ENCODE measurements at places on chromosomes 6 and 20.
A peak's percentile ranks its signal among the peaks of the same experiment; 100 is the strongest.

- DNase-seq: no peak
These were observed 172.2 kb downstream of the AIG1 start for GRCh38 chr6:143232849-143233248.

GRCh38 chr6:111692327-111693164, 86.9 kb upstream of the TRAF3IP2 start:
- no peak for DNase-seq

GRCh38 chr6:159800141-159800865, at the start of gene PNLDC1:
Gene PNLDC1, plus strand, starts transcription at chr6:159800276. Its CDS starts 32 bp downstream, at chr6:159800308.
- no peak for DNase-seq

- no peak for DNase-seq
These were observed 43.1 kb upstream of the FOXP4 start for GRCh38 chr6:41502917-41503671.

GRCh38 chr6:101722991-101723579, 329.6 kb downstream of the GRIK2 start:
- DNase-seq: peak; percentile 88

DNA sequence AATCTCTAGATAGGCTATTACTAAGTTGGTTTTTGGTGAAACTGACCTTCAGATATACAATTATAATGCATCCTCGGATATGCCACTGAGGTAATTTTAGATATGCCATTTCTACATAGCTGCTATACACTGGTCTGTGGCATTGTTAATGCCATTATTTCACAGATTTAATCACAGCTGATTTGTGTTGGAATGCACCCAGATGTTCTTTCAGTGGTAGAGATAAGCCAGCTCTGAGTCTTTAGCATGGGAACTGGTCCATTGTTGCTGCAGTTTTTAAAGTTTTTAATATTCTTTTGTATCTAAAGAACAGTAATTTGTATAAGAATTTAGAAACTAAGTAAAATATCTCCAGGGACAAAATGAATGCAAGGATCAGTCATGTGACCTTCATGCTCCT, 6.8 kb downstream of the TMX4 start:
- DNase-seq: no peak

GRCh38 chr20:44218446-44218845, 7.9 kb upstream of the OSER1 start:
- no peak for DNase-seq

- DNase-seq: no peak
These were observed 180.7 kb downstream of the EPHA7 start for GRCh38 chr6:93238632-93239031.

- DNase-seq: no peak
These were observed 1.9 kb upstream of the TRIM38 start for GRCh38 chr6:25960734-25961133.

DNA sequence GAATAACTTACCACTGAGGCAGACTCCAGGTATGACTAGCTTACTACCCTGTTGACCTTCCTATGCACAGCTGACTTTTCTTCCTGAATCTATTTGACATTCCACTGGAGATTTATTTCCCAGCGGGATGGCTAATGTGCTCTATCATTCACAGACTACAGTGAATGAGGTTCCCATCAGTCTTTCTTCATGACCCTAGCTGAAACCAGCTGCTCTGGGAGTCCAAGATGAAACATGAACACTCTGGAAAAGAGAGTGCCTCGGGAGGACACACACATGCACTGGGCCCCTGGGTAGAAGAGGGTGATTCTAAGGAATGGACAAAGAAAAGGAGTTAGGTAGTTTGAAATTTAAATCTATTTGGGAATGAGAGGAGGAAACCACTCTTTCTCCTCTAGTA, 82.6 kb upstream of the DST start:
- no peak for DNase-seq

DNA sequence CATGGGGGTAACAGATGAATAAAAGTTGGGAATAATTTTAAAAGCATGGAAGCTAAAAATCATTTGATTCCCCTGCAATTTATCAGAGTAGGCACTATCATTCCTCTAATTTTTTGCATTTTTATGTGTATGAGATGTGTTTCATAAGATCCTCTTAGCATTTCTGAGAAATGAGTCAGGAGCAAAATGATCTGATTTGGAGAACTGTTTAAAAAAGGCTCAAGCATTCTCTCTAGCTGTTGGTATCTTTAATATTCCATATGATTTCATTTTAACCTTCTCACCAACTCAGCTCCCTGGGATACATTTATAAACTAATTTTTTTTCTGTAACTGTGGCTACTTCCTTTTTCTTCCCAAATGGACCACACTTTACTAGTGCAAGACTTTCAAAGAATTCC, 60.9 kb downstream of the MCHR2 start:
- DNase-seq: peak; percentile 34

GRCh38 chr6:53238311-53238710, 89.7 kb upstream of the GCM1 start:
- DNase-seq: no peak

DNA sequence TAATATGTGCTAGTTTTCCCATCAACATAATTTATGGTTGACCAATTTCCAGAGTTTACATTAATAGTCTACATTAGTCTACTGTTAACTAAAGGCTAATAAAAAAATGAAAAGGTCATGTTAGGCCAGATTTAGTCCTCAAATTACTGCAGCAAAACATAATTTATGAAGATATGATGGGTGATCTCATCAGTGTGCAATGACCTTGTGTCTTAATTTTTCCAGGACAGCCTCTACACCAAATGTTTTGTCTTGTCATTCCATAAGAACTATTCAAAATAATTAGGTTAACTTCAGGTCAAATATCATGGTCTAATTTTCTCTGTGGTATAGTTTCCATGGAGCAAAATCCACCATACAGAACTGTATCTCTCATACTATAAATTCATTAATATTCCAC, 234.2 kb downstream of the COL12A1 start:
- DNase-seq: no peak

DNA sequence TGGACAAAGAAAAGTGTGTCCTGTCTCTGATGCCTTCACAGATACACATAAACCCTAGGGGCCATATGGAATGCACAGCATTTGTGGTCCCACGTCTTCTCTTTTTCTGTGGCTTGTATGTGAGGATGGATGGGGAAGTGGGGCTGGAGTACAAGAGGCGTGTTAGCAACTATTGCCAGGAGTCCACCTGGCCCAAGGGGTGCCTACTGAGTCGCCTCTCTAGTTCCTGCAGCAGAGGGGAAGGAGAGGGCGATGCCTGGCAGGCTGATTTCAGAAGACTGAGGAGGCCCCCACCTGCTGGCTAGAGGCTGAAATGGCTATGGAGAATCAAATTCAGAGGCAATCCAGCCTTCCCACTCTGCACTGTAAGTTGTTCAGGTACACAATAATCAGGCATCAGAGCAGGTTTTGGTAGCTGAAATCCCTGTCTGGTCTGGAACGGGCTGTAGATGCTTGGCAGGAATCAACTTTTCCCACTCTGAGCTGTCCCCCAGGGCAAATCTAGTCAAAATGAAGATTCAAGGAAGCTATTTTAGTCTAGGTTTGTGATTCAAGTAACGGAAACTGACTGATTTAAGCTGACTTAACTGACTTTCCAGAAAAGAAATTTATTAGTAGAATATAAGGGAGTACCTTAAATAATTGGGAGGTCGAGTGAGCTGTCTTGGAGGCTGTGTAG, 14.9 kb upstream of the PPARD start:
- DNase-seq: peak; percentile 15
